ENCODE measurements at places on chromosomes 3 and 15. TPM values are rescaled to one million over a fixed set of nuclear protein-coding genes. Genes with fewer than 3 reads are reported as not detected.

- H3K4me3 ChIP-seq: no peak overlapping the region
- H3K4me1 ChIP-seq: no peaks in the 10 kb centered on the region
- no peak for DNase-seq
- no peak overlapping the region for H3K27ac ChIP-seq
Observed at GRCh38 chr15:39301589-39301999, 279.3 kb upstream of the THBS1 start.

Gene CEP63
- 15.2 TPM for total RNA-seq

DNA sequence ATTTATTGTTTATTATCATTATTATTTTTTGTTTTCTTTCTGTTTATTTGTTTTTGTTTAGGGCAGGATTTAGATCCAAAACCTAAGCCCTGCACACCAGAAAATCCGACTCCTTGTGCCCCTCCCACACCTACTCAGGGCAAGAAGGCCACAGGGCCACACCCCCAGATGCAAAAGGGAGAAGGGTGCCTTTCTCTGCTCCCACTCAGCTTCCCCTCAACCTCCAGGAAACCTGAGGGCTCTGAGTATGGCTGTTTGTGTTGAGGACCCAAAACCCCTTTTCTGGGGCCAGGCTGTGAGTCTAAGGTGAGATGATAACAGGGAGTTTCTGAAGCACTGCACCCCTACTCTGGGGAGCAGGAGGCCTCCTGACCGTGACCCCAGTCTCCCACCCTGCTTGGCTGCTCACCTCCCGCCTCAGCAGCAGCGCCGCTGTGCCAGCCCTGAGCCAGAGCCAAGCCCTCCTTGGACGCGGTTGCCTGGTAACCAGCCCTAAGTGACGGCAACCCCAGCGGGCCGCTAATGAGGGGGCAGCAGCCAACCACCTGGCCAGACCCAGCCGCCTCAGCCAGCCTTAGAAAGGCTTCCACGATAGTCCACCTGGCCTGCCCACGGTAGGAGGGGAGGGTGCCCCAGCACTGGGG lies 6.4 kb upstream of the C15orf39 start:
- peaks cover 21% of the 10 kb centered on the region for H3K4me1 ChIP-seq
- no peaks in the 10 kb centered on the region for H3K27me3 ChIP-seq
- no peak overlapping the region for H3K27ac ChIP-seq
- no peaks in the 10 kb centered on the region for H3K36me3 ChIP-seq
- H3K4me3 ChIP-seq: no peak overlapping the region

GRCh38 chr15:75456710-75457109 lies 5.2 kb upstream of the SIN3A start:
- peaks cover 26% of the 10 kb centered on the region for H3K4me1 ChIP-seq
- DNase-seq: no peak
- no peak overlapping the region for H3K27ac ChIP-seq
- H3K36me3 ChIP-seq: no peaks in the 10 kb centered on the region

Gene TRH
- total RNA-seq: not detected
